ENCODE measurements at places on chromosomes 6 and 20.
A peak's percentile ranks its signal among the peaks of the same experiment; 100 is the strongest.

DNA sequence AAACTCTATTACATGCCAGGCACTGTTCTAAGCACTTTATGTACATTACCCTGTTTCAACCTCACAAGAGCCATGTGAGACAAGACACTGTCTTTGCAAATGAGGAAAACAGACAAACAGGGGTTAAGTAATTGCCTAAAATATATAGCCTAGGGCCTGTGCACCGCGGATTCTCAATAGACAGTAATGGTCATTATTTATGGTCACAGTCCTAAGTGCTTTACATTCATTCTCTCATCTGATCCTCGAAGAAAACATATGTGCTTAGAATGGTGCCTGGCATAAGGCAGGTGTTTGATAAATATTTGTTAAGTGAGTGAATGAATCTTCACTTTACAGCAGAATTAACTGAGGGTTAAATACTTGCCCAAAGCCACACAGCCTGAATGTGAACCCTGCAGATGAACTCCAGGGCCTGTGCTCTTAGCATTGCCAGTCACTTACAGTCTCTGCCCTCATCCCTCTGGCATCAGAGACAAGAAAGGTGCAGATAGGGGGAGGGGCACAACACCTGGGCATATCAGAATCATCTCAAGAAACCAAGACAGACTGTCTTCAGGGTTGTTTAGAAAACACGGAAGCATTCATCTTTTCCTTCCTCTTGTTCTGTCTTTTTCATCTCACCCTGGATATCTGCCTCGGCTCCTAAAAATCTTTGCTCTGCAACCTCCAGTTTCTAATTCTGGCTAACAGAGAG lies 92.8 kb upstream of the SASH1 start:
- H3K27me3 ChIP-seq: no peaks in the 10 kb centered on the region
- no peak overlapping the region for H3K27ac ChIP-seq
- no peak overlapping the region for H3K4me3 ChIP-seq
- H3K4me1 ChIP-seq: no peaks in the 10 kb centered on the region
- no peak for DNase-seq

DNA sequence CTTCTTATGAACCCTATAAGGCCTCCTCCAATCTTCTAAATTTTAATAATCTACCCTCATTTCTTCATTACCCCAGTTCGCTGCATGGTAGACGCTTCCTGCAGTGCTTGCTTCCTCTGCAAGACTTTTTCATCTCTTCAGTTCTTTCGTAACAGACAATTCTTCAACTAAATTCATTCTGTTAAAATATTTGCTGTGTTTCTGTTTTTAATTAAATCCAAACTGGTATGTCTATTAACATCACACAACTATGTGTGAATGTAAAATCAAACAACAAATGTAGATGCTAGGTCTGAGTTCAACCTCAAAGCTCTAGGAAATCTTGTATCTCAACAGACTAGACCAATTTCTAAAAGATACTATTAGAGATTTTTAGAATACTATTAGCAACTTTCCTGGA lies 199.3 kb downstream of the RNGTT start:
- H3K27ac ChIP-seq: no peak overlapping the region
- no peaks in the 10 kb centered on the region for H3K36me3 ChIP-seq
- H3K4me1 ChIP-seq: peaks cover 12% of the 10 kb centered on the region
- H3K27me3 ChIP-seq: no peaks in the 10 kb centered on the region
- no peak for DNase-seq

- no peak for DNase-seq
- peaks cover 9% of the 10 kb centered on the region for H3K36me3 ChIP-seq
- no peak overlapping the region for H3K27ac ChIP-seq
- H3K4me1 ChIP-seq: peaks cover 8% of the 10 kb centered on the region
- H3K27me3 ChIP-seq: no peaks in the 10 kb centered on the region
- H3K4me3 ChIP-seq: no peak overlapping the region
Measured at GRCh38 chr6:24497254-24497970, 2.6 kb downstream of the ALDH5A1 start.

DNA sequence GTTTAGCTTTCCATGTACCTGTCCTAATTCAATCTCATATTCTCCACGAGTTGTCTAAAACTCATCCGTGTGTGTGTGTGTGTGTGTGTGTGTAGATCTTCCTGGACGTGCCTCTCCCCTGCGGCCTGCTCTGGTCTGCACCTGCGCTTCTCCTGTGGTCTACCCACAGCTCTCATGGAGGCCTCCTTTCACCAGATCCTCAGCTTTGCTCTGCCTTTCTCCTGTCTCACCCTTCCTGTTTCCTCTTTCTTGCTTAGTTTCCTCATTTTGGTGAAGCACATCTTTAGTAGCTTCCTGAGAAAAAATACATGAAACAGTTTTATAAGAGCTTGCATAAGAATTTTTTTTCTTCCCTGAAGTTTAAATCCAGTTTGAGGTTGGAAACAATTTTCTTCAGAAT lies 18.1 kb downstream of the SLX4IP start:
- peak overlapping the region; percentile 25 for H3K4me3 ChIP-seq
- H3K27me3 ChIP-seq: no peaks in the 10 kb centered on the region
- peaks cover 13% of the 10 kb centered on the region for H3K4me1 ChIP-seq
- H3K27ac ChIP-seq: peak overlapping the region; percentile 43

DNA sequence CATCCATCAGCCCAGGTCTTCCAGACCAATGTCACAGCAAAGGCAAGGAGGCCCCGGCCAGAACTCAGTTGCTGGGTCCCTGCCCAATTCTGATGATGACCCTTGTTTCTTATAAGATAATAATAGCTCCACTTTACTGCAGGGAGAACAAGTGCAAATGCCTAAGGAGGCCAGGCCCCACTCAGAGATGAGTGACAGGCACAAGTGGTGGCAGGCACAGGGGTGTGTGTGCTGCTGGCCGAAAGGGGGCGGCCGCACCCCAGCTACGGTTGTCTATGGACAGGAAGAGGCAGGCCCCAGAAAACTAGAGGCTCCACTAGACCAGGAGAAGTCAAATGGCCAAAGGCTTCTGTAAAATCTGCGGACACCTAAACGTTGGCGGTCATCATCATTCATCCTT lies 28.6 kb downstream of the GNAS-AS1 start:
- peaks cover 11% of the 10 kb centered on the region for H3K4me1 ChIP-seq
- H3K36me3 ChIP-seq: no peaks in the 10 kb centered on the region
- H3K27me3 ChIP-seq: peaks cover 15% of the 10 kb centered on the region
- H3K4me3 ChIP-seq: no peak overlapping the region
- no peak overlapping the region for H3K27ac ChIP-seq
- DNase-seq: no peak

DNA sequence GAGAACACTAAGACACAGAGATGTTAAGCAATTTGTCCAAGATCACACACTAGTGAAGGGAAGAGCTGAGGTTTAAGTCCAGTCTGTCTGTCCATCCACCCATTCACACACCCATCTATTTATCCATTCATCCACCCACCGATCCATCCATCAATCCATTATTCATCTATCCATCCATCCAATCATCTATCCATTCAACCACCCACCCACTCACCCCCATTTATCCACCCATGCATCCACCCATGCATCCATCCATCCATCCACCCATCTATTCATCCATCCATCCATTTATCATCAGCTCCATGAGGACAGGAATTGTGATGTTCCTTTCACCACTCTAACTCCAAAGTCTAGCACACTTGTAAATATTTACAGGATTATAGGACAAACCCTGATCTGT lies 242.3 kb upstream of the PMEPA1 start:
- no peaks in the 10 kb centered on the region for H3K4me1 ChIP-seq
- no peak for DNase-seq
- peaks cover 12% of the 10 kb centered on the region for H3K27me3 ChIP-seq
- H3K36me3 ChIP-seq: no peaks in the 10 kb centered on the region

GRCh38 chr20:17871886-17872285 lies 96.7 kb downstream of the SNX5 start:
- H3K4me3 ChIP-seq: peak overlapping the region; percentile 44
- peak overlapping the region; percentile 38 for H3K27ac ChIP-seq
- peaks cover 13% of the 10 kb centered on the region for H3K27me3 ChIP-seq
- no peak for DNase-seq
- peaks cover 9% of the 10 kb centered on the region for H3K4me1 ChIP-seq

GRCh38 chr6:57822896-57823358 lies 505.5 kb downstream of the PRIM2 start:
- no peak overlapping the region for H3K4me3 ChIP-seq
- H3K36me3 ChIP-seq: no peaks in the 10 kb centered on the region
- no peak overlapping the region for H3K27ac ChIP-seq
